CD4-positive, alpha-beta T cell treated with Interleukin-4 for 4 hours (primary cell): ENCODE measurements at places on chromosomes 16 and 17.
A peak's percentile ranks its signal among the peaks of the same experiment; 100 is the strongest.

GRCh38 chr17:74569020-74570003 lies 2.0 kb upstream of the CD300H start:
- DNase-seq = no peak

- DNase-seq = no peak
Measured at GRCh38 chr17:80984749-80985148, 6.9 kb upstream of the CHMP6 start.

DNA sequence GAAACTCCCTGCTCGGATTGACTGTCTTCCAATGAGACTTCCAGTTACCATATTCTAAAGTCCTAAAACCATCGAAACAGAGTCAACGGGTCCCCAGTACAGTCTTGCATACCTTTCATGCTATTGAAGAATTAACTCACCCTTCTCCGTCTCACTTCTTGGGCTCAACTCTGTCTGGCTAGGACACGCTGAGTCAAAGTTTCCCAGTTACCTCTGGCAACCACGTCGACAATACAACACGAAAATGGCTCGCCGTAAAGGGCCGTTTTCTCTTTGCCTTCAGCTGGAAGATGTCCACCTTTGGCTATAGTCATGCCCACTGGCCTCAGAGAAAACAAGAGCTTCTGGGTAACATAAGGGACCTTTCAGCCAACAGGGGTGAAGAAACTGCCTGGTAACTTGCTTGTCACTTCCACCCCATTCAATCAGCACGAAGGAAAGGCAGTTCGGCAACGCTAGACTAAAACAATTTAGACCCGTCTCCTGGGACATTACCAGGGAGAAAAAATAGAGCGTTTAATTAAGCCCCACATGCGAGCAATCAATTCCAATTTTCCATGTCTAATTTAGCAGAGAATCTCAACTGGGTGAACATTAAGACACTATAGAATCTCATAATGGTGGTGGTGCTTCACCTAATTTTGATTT lies 21.5 kb downstream of the KCNG4 start:
- no peak for DNase-seq

DNA sequence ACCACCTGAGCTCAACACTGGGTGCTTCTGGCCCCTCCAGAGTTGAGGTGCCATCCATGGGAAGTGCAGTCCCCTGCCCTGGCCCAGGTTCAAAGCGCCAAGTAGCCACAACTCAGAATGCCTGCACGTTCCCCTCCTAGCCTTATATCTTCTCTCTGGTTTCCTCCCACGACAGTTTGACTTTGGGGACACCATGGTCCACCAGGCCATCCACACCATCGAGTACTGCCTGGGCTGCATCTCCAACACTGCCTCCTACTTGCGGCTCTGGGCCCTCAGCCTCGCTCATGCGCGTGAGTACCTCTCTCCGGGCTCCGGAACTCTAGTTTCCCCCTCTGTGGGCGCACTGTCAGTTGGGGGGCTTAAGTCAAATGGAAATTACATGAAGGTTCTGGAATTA lies 22.4 kb upstream of the NAGLU start:
- no peak for DNase-seq

- no peak for DNase-seq
Measured at GRCh38 chr17:46853896-46854444, 2.6 kb downstream of the WNT9B start.

DNA sequence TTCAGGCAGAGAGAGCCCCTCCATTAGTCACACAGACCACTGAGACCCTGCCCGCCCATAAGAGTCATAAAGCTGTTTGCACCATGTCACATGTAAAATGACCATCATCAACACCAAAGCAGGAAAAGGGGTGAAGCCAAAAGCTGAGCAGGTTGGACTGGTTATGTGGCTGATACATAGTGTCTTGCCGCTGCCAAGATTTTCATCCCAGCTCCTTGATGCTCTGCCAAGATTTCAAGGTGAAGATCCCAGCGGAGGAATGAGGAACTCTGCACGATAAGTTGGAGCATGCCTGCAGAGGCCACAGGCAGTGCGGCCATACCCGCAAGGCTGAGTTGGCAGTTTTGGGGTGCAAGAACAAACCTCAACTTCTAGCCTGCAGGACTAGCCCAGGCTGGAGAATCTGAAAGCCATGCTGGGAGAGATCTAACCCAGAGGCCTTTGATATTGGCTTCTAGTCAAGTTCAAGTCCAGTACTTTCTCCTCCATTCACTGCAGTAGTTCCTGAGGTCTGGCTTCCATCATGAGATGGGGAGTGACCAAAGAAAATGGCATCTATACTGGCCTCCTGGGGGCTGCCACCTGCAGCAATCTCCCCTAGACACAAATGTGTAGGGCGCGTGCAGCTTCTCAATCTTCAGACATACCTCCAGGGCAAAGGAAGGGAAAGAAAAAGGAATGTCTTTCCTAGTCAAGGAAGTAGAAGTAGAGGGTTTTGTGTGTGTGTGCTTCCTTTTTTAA lies 79.7 kb upstream of the NOL11 start:
- DNase-seq = no peak

DNA sequence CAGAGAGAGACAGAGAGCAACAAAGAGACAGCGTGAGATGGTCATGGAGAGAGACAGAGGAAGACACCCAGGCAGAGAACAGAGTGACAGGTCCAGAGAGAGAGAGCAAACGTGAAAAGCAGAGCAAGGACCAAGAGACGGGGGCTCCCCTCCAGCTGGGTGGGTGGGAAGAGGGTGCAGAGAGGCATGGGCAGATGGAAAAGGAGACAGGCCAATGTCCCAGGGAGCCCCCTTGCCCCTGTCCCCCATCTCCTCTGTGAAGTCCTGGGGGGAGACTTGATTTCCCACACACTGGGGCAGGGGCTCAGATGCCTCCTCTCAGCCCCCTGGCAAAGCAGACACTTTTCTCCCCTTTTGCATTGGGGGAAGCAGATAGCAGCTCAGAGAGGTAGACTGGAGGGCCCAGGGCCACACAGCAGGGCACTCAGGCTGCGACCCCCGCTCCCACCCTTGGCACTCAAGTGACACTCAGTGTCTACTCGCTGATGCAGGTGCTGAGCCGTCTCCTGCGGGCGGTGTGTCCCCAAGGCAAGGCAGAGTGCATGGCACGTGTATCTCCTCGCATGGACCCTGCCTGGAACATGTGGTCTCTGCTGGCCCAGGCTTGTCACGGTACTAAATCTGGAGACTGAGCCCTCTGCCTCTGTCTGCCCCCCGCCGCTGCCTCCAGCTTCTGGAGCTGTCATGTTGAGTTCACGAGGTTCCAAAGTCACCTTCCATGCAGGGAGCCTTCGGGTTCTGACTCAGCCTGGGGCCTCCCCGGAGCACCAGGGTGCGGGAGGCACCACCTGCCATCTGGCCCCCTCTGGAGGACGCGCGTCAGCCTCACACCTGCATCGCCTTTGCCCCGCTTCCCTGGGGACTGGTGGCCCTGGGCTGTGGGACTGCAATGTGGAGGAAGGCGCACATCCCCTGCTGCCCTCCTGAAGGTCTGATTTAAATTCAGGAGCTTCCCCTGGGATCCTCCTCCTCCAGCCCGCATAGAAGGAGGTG lies 215.9 kb upstream of the GSE1 start:
- no peak for DNase-seq

GRCh38 chr17:41810659-41811548 lies 845 bp downstream of the P3H4 start:
- DNase-seq = no peak

DNA sequence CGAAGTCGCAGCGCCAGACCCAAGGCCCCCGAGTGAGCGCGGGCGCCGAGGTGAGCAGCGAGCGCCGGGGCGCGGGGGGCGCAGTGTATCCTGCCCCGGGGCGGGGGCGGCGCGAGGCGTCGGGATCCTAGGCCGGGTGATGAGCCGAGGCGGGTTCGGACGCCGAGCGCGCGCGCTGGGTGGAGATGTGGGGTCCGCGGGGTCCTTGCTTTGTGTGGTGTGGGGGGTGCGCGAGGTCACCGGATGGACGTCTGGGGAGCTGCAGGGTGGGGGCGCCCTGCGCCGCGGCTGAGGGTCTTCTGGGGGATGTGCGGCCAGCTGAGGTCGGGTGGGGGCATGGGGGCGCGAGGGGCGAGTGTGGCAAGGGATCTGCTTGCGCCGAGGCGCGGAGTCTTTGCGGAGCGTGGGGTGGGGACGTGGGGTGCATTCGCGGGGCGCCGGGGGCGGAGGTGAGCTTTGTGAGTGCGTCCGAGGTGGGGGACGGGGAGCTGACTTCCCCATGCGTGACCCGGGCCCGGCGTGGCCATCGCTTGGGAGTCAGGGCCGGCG lies 560 bp downstream of the RAI1 start:
- DNase-seq = no peak

DNA sequence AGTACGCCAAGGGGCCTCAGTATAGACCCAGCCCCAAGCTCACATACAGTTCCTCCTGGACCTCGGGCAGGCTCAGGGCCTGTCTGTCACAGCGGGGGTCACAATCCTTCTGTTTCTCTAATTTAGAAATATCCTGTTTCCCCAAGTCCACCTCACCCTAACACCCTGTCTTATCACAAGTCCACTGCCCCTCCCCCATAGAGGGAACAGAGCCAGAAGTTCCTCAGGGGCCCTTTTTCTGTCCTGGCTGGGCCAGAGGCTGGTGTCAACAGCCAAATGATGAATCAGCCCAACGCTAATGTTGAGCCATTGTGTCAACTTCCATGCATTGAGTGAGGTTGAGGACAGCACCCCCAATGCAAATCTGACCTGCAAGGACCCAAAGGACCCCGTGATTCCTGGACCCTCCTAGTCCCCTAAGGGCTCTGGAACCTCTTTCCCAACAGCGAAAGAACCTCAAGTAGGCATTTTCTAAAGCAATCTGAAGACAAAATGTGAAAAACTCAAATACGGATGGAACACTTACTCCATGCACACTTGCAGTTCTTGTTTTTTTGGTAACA lies 58.6 kb downstream of the PECAM1 start:
- no peak for DNase-seq

- DNase-seq = no peak
Measured at GRCh38 chr16:54506214-54506580, 219.6 kb upstream of the IRX3 start.

- DNase-seq = no peak
Measured at GRCh38 chr17:7141824-7142223, 27.2 kb upstream of the ASGR2 start.

- DNase-seq = peak; percentile 94
Measured at GRCh38 chr17:66191593-66192377, at the start of gene CEP112. TSS of gene CEP112 (minus strand) at chr17:66192133.

DNA sequence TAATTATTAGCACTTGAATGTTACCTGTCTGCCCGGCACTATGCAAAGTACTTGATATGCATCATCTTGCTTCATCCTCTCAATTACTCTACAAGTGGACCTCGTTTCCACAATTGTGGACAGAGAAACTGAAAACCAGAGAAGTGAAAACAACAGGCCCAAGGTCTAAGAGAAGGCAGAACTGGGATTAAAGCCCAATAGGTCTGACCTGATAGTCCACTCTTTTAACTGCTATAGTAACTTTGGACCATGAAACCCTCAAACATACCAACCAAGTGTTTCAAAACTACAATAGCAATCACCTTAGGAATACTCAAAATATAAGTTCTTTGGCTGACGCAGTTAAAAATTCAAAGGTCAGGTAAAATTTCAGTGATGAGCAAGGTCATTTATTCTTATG lies 7.3 kb downstream of the STAT3 start:
- DNase-seq = no peak

DNA sequence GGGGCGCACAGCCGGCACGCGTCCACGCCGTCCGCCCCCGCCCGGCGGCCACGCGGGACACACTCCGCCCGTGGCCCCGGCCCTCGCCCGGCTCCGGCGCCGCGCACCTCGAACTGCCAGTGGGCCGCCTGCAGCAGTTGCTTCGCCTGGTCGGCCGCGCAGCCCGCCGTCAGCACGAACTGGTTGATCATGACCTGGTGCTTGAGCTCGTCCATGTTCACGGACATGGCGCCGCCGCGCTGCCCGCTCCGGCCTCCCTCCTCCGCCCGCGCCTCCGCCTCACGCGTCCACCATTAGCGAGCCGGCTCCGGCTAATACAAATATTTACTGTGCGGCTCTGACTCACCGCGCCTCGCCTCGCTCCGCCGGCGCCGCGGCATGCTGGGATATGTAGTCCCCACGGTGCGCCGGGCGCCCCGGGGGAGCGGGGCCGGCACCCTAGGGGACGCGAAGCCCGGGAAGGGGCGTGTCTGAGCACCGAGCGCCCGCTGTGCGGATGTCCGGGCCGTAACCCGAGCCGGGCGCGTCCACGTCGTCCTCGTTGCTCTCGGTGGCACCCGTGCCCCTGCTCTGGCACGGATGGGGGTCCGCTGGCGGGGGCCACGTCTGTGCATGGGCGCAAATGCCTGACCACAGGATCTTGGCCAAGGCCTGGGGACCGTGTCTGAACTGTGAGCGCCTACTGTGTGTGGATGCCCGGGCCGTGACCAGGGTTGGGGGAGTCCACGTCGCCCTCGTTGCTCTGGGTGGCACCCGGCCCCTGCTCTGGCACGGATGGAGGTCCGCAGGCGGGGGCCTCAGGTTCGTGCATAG lies at the start of gene UBALD1:
UBALD1 (minus strand) TSS at position 318 of the 813 bp plus-strand sequence; CDS start at position 227, 91 bp downstream.
- peak; percentile 79 for DNase-seq

GRCh38 chr16:4391631-4392381 lies 20.2 kb downstream of the VASN start:
- DNase-seq = no peak

DNA sequence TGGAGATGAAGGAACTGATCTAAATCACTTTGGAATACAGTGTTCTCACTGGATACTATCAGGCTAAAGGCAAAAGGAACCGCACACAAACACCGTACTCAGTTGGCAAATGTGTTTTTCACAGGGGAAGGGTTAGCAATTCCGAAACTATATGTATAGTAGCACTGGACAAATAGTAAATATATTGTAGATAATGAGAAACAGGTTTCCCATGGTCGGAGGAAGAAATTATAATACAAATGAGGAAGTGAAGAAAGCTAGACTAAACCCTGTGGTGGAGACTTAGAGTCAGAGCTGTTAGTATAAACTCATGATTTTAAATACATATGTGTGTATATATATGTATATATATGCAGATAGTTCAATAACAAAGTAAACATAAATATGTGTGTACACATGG lies 414.1 kb upstream of the SALL1 start:
- DNase-seq = no peak

- DNase-seq = no peak
Measured at GRCh38 chr16:56246051-56246817, 54.9 kb downstream of the GNAO1 start.

DNA sequence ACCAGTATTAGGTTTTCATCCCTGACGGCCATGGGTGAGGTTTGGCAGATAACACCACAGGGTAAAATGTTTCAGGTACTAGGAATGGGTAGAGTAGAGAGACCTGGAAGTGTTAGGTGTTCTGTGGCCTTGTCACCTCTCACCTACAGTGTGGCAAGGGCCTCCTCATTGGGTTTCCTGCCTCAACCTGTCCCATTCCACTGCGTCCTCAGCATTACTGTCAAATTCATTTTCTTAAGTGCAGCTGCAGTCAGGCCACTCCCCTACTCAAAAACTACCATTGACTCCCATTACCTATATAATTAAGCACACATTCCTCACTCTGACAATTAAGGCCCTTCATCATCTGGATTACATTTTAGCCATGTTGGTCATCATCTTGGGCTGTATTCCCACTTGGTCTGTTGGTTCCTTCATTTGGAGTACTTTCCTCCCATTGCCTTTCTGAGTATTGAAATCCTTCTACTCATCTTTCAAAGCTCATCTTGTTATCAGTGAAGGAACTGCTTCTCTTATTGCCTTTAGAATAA lies 64.5 kb downstream of the NUP88 start:
- DNase-seq = no peak

- DNase-seq = no peak
Measured at GRCh38 chr16:35794896-35795295, 2335.5 kb downstream of the TP53TG3F start.
